Stimulated activated CD8-positive, alpha-beta memory T cell treated with anti-CD3 and anti-CD28 coated beads, Interleukin-7, amount 100 ng/mL, for 24 hours (primary cell): ENCODE measurements at places on chromosomes 16 and 17.

DNA sequence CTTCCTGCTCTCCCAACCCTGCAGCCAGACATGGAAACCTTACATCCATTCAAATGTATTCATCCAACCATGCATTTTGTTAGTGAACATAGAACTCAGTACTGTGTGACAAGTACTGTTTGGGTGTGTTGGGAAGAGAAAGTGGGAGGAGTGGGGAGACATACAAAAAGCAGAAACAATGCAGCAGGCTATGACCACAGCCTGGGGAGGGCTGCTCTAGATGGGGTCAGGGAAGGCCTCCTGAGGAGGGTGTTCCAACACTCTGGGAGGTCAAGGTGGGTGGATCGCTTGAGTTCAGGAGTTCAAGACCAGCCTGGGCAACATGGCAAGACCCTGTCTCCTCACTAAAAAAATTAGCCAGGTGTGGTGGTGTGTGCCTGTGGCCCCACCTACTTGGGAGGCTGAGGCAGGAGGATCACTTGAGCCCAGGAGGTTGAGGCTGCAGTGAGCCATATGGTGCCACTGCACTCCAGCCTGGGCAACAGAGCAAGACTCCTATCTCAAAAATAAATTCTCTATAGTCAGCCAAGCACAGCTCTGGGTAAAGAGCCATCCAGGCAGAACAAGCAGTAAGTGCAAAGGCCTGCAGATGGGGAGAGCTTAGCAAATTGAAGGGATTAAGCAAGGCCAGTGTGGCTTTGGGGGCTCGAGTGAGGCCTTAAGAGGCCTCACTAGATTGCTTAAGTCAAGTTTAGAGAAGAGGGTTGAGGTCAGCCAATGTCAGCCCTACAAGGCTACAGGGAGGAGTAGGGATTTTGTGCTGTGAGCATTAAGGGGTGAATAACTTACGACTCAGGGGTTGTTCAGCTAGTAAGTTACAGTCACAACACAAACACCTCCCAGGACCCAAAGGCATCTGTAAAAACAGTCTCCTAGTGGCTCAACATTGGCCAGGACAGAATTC is 5.5 kb downstream of the SLC13A2 start:
- DNase-seq, result no peak

GRCh38 chr17:79696610-79696982 is 34.1 kb upstream of the ENPP7 start:
- no peak for DNase-seq

DNA sequence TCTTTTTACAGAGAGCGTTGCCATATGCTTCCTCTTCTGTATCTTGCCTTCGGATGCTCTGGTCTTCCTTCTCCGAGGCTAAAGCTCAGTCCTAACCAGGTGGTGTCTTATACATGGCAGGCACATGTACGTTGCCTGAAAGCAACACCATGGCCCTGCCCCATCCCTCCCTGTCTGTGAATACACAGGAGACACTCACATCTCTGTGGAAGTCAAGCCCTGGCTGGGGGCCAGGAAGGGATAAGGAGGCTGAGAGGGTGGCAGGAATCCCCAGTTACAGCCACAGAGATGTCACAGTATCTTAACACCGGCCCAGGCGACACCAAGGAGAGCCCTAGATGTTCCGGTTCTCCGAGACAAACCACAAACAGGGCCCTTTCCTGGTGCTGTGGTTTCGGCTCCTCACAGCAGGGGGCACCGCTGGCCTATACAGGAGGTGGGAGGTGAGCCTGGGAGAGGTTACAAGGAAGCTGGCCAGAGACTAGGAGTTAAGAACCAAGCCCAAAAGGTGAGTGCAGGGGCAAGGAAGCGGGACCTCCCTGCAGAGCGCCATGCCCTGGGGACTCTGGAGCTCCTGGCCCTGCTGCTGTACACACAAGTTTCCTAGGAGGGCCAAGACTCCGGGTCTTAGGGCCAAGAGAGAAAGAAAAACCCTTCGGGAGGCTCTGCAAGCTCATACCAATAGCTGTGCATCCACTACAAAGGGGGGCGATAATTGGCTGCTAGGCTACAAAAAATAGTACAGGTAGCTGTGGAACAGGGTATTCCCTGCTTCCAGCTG is 41.7 kb downstream of the SRL start:
- no peak for DNase-seq

DNA sequence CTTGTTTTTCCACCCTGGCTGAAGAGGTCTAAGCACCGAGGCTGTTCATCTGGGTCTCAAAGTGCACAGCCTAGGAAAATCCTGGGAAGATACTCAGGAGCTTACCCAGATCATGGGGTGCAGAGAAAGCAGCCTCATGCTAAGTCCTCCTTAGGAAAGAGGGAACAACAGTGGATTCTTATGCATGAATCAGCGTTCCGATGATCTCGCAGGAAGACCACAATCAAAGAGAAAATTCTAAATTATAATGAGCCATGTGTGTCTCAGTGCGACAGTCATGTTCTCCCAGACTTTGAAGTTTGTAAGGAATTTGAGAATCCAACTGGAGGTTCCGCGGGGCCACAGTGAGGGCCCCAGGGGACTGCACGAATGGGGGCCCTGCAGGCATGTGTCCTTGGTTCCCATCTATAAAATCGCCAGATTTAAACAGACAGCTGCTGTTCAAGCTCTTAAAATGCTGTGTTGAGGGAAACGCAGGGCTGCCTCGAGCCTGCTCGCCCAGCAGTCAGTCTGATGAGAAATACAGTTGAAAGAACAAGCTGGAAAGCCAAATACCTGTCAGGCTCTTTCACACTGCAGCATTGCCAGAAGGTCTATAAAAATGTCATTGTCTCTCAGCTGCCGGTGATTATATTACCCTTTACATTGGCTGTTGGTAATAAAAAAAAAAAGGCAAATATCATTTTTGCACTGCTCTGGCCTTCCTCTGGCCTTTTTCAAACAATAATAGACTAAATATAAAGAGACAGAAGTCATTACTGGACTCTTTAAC is 152.1 kb downstream of the PMP22 start:
- DNase-seq, result no peak

- no peak for DNase-seq
Observed at GRCh38 chr16:86016201-86016965, 117.4 kb downstream of the IRF8 start.

GRCh38 chr17:680529-680928 is 34.1 kb downstream of the VPS53 start:
- no peak for DNase-seq
